Hindlimb muscle (tissue), 1 donor: ENCODE measurements at places on chromosomes 4 and X. TPM values are rescaled to one million over a fixed set of nuclear protein-coding genes. Genes with fewer than 3 reads are reported as not detected.

CNGA1 gene
- 0.23 TPM for polyA plus RNA-seq

DNA sequence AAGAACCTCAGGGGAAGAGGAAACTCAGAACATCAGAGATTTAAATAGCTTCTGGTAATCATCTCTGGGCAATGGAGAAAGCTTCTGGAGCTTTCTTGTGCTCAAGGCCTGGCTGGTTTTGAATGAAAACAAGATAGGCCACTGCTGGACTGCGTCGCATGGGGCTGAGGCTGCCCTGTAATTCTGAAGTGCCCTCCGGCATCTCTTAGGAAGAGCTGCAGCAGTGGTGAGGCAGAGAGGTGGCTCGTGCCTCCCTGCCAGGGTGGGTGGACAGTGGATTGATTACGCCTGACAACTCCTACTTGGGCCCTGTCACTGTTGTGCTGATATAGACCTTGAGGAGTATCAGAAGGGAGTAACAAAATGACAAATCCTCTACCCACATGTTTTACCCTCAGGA is 279.7 kb downstream of the NR3C2 start:
- no peak for DNase-seq

GRCh38 chr4:182645511-182645910 is 271.7 kb downstream of the DCTD start:
- no peak for DNase-seq

DNA sequence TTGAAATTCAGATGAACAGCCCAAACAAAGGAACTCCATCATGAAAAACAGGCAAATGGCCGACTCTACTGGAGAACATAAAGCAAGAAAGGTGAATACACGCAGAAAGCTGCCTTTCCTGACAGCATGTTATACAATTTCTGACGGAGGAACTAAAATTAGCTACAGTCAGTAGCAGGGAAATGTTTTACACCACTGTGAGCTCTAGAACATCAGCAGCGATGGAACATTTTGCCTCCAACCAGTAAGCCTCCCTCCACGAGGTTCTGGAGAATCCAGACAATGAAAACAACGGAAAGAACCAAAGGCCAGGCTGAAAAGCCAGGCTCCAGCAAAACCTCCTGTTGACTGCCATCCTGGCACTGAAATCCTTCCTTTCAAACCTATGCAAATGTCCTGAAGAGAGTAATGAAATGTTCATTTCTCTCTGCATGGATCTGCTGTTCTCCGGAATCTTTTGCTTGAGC is 78.9 kb downstream of the IRF2 start:
- no peak for DNase-seq

DNA sequence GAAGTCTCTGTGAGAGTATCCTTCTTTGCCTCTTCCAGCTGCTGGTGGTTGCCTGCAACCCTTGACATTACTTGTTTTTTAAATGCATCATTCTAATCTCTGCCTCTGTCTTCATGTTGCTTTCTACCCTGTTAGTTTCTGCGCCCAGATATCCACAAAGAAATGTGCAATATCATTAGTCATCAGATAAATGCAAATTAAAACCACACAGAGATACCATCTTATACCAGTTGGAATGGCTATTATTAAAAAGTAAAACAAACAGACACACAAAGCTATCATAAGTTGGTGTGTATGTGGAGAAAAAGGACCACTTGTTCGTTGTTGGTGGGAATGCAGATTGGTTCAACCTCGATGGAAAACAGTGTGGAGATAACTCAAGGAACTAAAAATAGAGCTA is 517.4 kb downstream of the FAT4 start:
- no peak for DNase-seq

- no peak for DNase-seq
Observed at GRCh38 chr4:140931911-140932310, 175.7 kb upstream of the TBC1D9 start.

ADH4 gene
- not detected for polyA plus RNA-seq

DNA sequence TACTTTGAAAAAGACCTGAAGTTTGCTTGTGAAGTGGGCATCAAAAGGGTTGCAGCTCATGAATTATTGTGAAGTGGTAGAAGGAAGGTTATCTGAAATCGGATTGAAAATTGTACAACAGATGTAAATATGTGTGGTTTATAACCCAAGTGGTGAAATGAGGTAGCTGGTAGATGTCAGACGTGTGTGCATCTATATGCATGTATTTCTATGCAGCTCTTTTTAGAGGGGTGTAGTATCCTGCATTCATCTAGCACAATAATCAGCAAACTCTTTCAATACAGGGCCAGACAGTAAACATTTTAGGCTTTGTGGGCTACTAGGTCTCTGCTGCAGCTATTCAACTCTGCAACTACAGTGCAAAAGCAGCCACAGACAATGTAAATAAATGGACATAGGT is 9.4 kb downstream of the ATRX start:
- no peak for DNase-seq

TMEM35A gene
- polyA plus RNA-seq, result 1.5 TPM

DNA sequence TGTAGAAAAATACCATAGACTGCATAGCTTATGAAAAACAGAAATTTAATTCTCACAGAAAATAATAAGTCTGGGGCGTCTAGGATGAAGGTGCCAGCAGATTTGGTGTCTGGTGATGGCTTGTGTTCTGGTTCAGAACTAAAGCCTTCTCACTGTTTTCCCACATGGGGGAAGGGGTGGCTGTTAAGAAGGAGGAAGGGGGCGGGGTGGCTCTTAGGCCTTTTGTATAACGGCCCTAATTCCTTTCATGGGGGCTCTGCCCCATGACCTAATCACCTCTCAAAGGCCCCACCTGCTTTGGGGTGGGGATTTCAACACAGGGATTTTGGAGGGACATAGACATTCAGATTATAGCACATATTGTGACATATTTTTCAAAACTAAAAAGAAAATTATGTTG is 173.2 kb upstream of the TECRL start:
- no peak for DNase-seq

FOXR2 gene
- not detected for polyA plus RNA-seq

GRCh38 chr4:41976775-41977516 is 4.6 kb upstream of the DCAF4L1 start:
- no peak for DNase-seq

TIMM8A gene
- 10.3 TPM for polyA plus RNA-seq

GRCh38 chrX:114717921-114718320 is 134.0 kb downstream of the HTR2C start:
- DNase-seq, result no peak

GRCh38 chrX:10447564-10448214 is 172.7 kb downstream of the MID1 start:
- no peak for DNase-seq

ADGRG2 gene
- 2.5 TPM for polyA plus RNA-seq

DNA sequence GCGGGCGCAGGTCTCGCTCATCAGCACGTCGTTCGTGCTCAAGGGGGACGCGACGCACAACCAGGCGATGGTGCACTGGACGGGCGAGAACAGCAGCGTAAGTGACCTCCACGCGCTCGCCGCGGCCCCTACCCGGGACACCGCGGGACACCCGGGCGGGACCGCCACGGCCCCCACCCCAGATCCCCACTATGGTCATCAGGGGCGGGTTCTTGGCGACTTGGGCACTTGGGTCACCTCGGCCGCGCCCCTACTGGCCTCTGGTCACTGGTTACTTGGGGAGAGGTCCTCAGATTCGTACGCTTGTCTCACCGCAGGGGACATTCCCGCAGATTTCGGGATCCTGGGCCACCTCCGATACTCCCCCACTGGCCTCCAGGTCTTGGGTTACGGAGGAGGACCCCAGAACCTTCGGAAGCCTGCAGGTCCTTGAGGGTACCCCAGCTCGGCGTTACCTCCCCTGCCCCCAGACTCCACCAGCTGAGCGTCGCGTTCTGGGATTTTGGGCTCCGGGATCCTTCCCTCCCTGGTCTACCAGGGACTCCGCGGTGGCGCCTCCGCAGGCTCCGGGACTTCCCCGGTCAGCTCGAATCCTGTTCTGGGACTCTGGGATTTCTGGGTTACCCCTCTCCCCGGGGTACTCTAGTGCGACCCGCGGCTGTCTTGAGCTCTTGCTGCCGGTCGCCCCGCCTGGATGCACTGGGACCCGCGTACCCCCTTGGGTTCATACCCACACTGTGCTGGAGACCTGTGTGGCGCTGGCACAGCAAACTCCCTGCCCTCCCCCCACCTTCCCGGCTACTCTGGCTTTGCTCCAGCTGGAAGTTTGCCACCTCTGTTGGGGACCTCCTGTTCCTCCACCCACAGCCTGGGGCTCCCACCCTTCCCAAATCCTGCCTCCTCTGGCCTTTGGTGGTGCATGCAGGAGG is 956 bp downstream of the SORCS2 start:
- no peak for DNase-seq

GRCh38 chr4:40710484-40711254 is 39.1 kb upstream of the NSUN7 start:
- DNase-seq, result no peak

DNA sequence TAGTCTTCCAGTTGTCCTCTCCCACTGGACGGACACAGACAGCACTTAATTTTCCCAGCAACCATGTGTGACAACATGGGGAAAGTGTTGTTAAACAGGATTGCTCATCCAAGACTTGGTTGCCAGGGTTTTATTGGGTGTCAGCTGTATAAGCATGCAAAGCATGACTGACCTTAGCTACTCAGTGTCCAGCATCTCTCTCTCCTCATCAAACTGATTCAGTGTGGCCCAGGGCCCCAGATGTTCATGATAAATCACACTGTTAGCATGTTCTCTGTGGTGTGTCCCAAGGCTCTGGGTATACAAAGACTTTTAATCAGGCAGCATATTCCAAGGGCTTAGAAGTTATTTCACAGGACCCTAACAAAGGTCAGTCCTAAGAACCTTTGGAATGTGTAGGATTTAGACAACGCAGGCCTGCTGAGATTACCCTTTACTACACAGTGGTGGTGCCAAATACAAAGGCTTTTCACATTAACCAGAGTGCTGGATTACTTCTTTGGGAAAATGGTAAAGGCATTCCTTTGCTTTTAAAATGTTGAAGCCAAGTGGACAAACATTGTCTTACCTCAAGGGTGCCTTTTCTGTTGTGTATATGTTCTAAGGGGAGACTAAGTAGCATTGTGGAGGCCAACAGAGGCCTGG is 213.3 kb downstream of the GLUD2 start:
- DNase-seq, result no peak

DNA sequence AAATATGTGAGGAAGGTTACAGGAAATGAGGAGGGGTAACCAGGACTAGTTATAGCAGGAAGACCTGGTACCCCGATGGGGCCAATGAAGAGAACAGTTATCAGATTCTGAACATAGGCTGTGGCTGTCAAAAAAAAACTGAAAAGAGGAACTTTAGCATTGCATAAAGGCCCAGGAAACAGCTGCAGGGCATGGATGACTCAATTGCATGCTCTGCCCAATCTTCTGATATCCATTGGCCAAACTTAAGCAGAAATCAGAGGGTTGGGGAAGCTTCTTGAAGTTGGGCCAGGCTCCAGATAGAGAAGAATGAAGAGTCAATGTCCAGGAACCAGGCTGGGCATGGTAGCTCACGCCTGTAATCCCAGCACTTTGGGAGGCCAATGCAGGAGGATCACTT is 1222.4 kb upstream of the PRKX start:
- peak; percentile 2 for DNase-seq

DNA sequence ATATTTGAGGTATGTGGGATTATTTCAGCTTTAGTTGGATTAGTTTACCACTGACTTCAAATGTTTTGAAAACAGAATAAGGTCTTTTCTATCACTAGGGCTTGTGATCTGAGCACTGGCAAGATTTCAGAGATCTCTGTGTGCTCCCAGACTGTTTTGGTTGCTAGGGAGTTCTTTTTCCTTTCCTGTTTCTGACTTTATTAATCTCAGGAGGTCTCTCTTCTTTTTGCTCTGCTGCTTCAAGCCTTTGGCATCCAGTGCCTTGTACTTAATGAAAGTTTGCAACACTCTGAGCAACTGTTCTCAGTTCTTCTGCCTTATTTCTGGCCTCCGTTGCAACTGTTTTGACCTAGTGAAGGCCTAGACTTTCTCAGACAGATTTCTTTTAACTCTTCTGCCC is 32.1 kb upstream of the PAQR3 start:
- DNase-seq, result peak; percentile 58
